HCT116 (cell line): ENCODE measurements at places on chromosomes 6 and 20. TPM values are rescaled to one million over a fixed set of nuclear protein-coding genes. Genes with fewer than 3 reads are reported as not detected.
A peak's percentile ranks its signal among the peaks of the same experiment; 100 is the strongest.

- no peaks in the 10 kb centered on the region for H3K27me3 ChIP-seq
- DNase-seq, result peak; percentile 73
- no peaks in the 10 kb centered on the region for H3K4me1 ChIP-seq
- peak overlapping the region; percentile 41 for H3K4me3 ChIP-seq
- H3K27ac ChIP-seq, result no peak overlapping the region
Measured at GRCh38 chr6:152380993-152381898, 255.9 kb downstream of the SYNE1 start.

DNA sequence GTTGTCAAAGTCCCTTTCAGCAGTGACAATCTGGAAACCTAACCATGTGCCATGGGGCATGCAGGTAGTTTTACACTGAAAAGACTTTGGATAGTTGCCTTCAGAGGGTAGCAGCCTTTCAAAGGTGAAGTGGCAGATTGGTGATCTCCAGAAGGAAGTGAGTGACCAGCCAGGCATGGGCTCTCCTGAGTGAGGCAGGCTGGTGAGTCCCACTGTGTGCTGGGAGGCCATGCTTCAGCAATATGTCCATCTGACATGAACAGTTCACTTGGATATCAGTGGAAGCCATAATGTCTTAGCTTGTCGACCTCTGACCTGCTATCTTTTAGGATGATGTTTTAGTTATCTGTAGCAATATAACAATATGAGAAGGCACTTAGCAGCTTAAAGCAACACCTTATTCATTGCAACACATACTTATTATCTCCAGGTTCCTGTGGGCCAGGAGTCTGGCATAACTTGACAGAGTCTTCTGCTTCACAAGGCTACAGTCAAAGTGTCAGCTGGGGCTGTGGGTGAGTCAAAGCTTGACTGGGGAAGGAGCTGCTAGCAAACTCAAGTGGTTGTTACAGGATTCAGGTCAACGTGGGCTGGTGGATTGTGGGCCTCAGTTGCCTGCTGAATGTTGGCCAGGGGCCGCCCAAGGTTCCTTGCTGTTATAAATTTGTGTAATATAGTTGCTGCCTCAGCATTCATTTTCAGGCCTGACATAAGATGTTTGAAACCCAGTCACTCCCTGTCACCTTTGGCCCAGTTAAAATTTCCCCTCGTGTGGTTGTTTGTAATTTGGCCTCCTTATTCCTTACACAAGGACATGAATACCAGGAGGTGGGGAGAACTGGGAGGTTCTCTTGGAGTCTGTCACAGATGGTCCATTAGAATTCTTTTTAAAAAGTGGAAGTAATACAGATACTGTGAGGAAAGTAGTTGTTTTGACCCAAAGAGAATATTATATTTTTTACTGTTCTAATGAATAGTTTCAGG lies 100.2 kb downstream of the UST start:
- H3K4me3 ChIP-seq, result no peak overlapping the region
- no peak for DNase-seq
- H3K36me3 ChIP-seq, result no peaks in the 10 kb centered on the region
- no peaks in the 10 kb centered on the region for H3K27me3 ChIP-seq
- no peaks in the 10 kb centered on the region for H3K4me1 ChIP-seq

DNA sequence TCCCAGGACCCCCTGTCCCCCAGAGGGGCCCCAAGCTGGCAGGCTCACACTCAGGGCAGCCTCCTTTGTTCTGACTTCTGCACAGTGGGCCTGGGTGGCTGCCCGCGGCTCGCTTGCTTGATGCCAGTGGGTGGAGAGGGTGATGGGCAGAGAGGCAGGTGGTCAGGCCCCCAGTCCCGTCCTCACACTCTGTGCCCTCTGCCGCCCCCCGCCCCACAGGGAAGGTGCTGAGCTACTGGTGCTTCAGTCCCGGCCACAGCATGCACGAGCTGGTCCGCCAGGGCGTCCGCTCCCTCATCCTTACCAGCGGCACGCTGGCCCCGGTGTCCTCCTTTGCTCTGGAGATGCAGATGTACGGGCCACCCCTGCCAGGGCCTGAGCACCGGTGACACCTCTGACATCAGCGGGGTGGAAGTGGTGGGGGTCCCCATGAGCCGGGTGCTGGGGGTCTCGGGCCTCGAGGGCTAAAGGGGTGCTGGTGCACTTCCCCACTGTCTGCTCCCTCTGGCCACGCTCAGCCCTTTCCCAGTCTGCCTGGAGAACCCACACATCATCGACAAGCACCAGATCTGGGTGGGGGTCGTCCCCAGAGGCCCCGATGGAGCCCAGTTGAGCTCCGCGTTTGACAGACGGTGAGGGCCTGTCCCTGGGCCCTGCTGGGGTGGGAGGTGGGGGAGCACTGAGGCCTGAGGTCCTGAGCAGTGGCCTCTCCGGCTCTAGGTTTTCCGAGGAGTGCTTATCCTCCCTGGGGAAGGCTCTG lies 8.9 kb upstream of the TNFRSF6B start:
- H3K36me3 ChIP-seq, result peaks cover 10% of the 10 kb centered on the region; the same call in 1 of the 2 replicates
- no peaks in the 10 kb centered on the region for H3K27me3 ChIP-seq
- DNase-seq, result no peak
- H3K4me1 ChIP-seq, result peaks cover 90% of the 10 kb centered on the region
- no peak overlapping the region for H3K4me3 ChIP-seq

DNA sequence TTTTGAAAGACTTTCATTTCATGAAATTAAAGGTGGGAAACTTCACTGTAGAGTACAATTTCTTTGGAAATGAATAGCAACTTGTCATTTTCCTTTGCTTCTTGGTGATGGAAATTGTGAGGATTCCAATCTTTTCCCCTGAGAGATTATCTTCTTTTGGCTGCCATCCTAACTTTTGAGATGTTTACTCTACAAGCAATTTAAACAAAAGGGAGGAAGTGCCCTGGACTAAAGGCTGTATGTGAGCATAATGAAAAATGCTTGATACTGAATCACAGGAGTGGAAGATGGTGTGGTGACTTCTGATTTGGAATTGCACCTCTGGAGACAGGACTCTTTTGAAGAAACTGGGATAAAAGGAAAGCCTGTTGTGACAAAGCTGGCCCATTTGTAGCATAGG lies 43.1 kb upstream of the JAG1 start:
- DNase-seq, result no peak
- H3K27ac ChIP-seq, result no peak overlapping the region
- H3K36me3 ChIP-seq, result no peaks in the 10 kb centered on the region
- H3K4me3 ChIP-seq, result no peak overlapping the region

DNA sequence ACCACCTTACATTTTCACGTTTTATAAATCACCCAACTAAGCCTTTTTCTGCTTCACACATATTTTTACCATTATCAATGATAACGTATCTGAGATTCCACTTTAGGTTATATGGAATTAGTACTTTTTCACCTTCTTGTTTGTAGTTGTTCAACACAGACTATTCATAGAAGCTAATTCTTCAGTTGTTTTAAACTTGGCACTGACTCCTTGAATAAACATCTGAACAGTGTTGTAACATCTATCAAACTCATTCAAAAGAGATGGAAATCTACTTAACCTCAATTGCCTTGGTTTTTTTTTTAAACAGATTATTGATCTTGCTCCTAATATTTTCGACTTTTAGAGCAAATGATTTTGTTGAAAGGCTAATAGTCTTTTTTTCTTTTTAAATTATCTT lies 34.2 kb downstream of the PTPRA start:
- no peak overlapping the region for H3K27ac ChIP-seq
- H3K36me3 ChIP-seq, result no peaks in the 10 kb centered on the region
- DNase-seq, result no peak
- H3K27me3 ChIP-seq, result no peaks in the 10 kb centered on the region
- H3K4me1 ChIP-seq, result no peaks in the 10 kb centered on the region

DNA sequence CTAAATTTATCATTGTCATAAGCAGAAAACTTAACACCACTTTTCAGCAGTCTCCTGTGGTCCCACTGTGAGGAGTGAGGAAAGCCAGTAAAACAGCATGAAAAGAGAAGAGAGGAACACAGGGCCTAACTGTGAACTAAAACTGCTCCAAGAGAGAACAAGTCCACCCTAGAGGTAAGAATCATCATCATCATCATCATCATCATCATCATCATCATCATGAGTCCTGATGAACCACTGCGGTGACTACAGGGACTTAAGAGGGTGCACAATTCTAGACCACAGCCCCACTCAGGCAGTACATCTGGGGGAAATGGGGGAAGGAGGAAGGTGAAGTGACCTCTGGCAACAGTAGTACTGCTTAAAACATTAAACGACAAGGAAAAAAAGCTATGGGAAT lies 13.6 kb downstream of the ZNF337 start:
- no peaks in the 10 kb centered on the region for H3K4me1 ChIP-seq
- no peaks in the 10 kb centered on the region for H3K27me3 ChIP-seq
- DNase-seq, result no peak
- H3K36me3 ChIP-seq, result peaks cover 11% of the 10 kb centered on the region; the same call in 1 of the 2 replicates
- no peak overlapping the region for H3K4me3 ChIP-seq
- no peak overlapping the region for H3K27ac ChIP-seq

The CCN6 gene
- total RNA-seq, result not detected

The HLA-DMA gene
- 12.1 TPM for total RNA-seq

The MOG gene
- total RNA-seq, result not detected

The SNAP25 gene
- total RNA-seq, result 0.39 TPM
